Thoracic aorta endothelial cell (primary cell): ENCODE measurements at places on chromosomes 2 and 18. TPM values are rescaled to one million over a fixed set of nuclear protein-coding genes. Genes with fewer than 3 reads are reported as not detected.

The ADAM23 gene
- 9.0 and 11.2 TPM in 2 replicates for total RNA-seq

The LYG2 gene
- total RNA-seq, result not detected in 2 replicates

The C2orf78 gene
- total RNA-seq, result not detected in 2 replicates

The VIT gene
- total RNA-seq, result 1.7 and 2.2 TPM in 2 replicates

The STARD6 gene
- total RNA-seq, result not detected in 2 replicates

The CCDC142 gene
- 20.1 and 22.0 TPM in 2 replicates for total RNA-seq

The STRADB gene
- total RNA-seq, result 28.6 and 39.9 TPM in 2 replicates

The UBR3 gene
- 66.2 and 73.7 TPM in 2 replicates for total RNA-seq

The GREB1 gene
- total RNA-seq, result 0.13 TPM in 1 of 2 replicates, not detected in the other

The ZDBF2 gene
- total RNA-seq, result 19.2 and 21.4 TPM in 2 replicates

The CHRNA1 gene
- total RNA-seq, result 0.07 and 1.2 TPM in 2 replicates

The WDR43 gene
- 122 and 144 TPM in 2 replicates for total RNA-seq

The EGR4 gene
- not detected in 2 replicates for total RNA-seq

The APOB gene
- total RNA-seq, result 1.3 and 1.8 TPM in 2 replicates

The FAM228B gene
- total RNA-seq, result 5.5 TPM in 2 replicates

The MYOM1 gene
- under 0.01 and 0.22 TPM in 2 replicates for total RNA-seq

The ANKRD30B gene
- not detected in 2 replicates for total RNA-seq

The DLX2 gene
- not detected in 2 replicates for total RNA-seq

The MAP4K4 gene
- total RNA-seq, result 520 and 566 TPM in 2 replicates

The RIT2 gene
- not detected in 2 replicates for total RNA-seq

The ACVR1C gene
- under 0.01 and 0.13 TPM in 2 replicates for total RNA-seq

The RUFY4 gene
- total RNA-seq, result not detected in 2 replicates

The TMEM150A gene
- 7.5 and 8.6 TPM in 2 replicates for total RNA-seq

The TXNDC2 gene
- total RNA-seq, result 0.07 TPM in 1 of 2 replicates, not detected in the other

The PLEKHB2 gene
- total RNA-seq, result 103 and 106 TPM in 2 replicates

The ZNF396 gene
- 0.40 and 1.3 TPM in 2 replicates for total RNA-seq

The IGFBP5 gene
- total RNA-seq, result 0.40 and 1.0 TPM in 2 replicates

The C2orf69 gene
- 20.3 and 30.2 TPM in 2 replicates for total RNA-seq

The ONECUT2 gene
- under 0.01 TPM in 2 replicates for total RNA-seq

The SPEG gene
- 0.43 and 0.80 TPM in 2 replicates for total RNA-seq

The LDLRAD4 gene
- 1.1 and 1.6 TPM in 2 replicates for total RNA-seq

The SLC38A11 gene
- not detected in 2 replicates for total RNA-seq

The PDE11A gene
- total RNA-seq, result 0.14 and 0.27 TPM in 2 replicates

The SFT2D3 gene
- total RNA-seq, result 3.2 and 4.9 TPM in 2 replicates

The SGPP2 gene
- total RNA-seq, result not detected in 2 replicates

The AGPS gene
- 89.2 and 91.5 TPM in 2 replicates for total RNA-seq

The INHBB gene
- total RNA-seq, result 0.79 and 3.9 TPM in 2 replicates

The ZAP70 gene
- total RNA-seq, result under 0.01 TPM in 1 of 2 replicates, not detected in the other

The SOWAHC gene
- total RNA-seq, result 4.8 and 5.6 TPM in 2 replicates

The CYP26B1 gene
- total RNA-seq, result 0.53 and 1.1 TPM in 2 replicates

The EVX2 gene
- total RNA-seq, result not detected in 2 replicates

The TEX44 gene
- total RNA-seq, result not detected in 2 replicates

The TMEM37 gene
- 1.1 and 2.4 TPM in 2 replicates for total RNA-seq

The LINC00305 gene
- total RNA-seq, result not detected in 2 replicates

The LRRTM1 gene
- total RNA-seq, result not detected in 2 replicates

The CFAP221 gene
- 0.27 TPM in 1 of 2 replicates, not detected in the other for total RNA-seq

The FLACC1 gene
- total RNA-seq, result 0.93 and 2.3 TPM in 2 replicates

The GALNT1 gene
- total RNA-seq, result 351 and 359 TPM in 2 replicates

The CLEC4F gene
- not detected in 2 replicates for total RNA-seq

The RESP18 gene
- total RNA-seq, result not detected in 2 replicates

The LYPD6B gene
- not detected in 2 replicates for total RNA-seq
